ENCODE measurements at places on chromosomes 6 and 20. TPM values are rescaled to one million over a fixed set of nuclear protein-coding genes. Genes with fewer than 3 reads are reported as not detected.

DNA sequence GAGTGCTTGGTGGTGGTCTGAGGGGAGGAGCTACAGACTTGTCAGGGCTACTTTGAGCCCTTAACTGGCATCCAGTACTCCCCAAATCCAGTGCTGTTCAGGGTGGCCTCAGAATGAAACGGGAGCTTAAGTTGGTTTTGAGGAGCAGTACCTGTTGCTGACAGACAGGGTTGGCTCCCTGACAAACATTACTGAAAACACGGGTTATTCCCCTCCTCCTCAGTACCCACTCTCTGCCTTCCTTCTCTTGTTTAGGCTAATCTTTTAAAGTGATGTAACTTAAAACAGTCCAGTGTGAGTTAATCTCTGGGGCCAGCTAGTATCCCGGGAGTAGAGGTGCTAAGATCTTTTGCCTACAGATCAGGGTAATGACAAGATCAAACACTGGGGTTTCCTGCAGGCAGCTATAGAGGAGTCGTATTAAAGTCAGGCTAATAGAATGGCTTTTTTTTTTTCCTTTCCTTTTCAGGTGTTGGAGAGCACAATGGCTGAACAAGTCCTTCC is 3.7 kb downstream of the TNFAIP3 start:
- peak; percentile 39 for DNase-seq

DNA sequence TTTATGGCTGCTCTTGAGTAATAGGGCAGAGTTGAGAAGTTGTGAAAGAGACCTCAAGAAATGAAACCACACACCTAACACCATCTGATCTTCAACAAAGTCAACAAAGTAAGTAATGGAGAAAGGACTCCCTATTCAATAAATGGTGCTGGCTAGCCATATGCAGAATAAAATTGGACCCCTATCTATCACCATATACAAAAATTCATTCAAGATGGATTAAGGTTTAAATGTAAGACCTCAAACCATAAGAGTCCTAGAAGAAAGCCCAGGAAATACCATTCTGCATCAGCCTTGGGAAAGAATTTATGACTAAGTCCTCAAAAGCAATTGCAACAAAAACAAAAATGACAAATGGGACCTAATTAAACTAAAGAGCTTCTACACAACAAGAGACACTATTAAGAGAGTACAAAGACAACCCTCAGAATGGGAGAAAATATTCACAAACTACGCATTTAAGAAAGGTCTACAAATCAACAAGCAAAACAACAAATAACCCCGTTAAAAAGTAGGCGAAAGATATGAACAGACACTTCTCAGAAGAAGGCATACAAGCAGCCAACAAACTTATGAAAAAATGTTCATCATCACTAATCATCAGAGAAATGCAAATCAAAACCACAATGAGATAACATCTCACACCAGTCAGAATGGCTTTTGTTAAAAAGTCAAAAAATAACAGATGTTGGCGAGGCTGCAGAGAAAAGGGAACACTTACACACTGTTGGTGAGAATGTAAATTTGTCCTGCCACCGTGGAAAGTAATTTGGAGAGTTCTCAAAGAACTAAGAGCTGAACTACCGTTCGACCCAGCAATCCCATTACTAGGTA is 4.0 kb downstream of the MAP3K5 start:
- DNase-seq: peak; percentile 51

DNA sequence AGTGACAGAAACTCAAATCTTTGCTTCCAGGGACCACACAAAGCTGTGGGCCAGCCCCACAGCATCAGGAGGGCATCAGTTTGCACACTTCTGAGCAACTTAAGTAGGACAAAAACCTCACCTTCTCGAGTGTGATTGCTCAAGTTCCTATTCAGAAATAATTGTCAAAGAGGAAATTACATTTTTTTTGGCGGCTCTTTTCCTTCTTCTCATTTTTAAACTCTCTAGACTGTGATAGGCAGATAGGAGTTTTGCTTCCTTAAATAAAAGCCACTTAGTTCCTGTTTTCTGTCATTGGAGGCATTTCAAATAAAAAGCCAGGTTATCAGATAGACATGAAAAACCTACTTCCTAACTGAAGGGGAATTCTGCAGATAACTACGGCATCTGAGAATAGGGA is 11.2 kb upstream of the TAGAP start:
- no peak for DNase-seq

DNA sequence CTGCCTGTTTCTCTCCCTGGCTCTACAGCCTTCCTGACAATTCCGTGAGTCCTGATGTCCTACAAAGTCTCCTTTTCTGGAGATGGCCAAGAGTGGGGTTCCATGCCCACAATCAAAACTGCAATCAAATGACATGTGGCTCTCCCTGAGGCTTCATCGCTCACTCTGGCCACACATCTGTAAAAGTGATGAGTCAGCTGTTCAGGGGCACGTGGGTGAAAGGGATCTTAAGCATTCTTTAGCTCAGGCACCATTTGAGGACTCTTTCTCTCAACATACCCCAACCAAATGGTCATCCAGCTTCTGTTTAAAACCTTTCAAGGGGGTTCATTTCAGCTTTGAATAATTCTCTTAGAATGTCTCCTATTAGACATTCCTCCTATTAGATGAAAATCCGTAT is 42.3 kb upstream of the EYA2 start:
- DNase-seq: no peak

ACTL10 gene
- total RNA-seq: 3.2 TPM

All from naive thymus-derived CD4-positive, alpha-beta T cell (primary cell).